Tongue (tissue), 3 donors: ENCODE measurements at places on chromosomes 2 and 18.

DNA sequence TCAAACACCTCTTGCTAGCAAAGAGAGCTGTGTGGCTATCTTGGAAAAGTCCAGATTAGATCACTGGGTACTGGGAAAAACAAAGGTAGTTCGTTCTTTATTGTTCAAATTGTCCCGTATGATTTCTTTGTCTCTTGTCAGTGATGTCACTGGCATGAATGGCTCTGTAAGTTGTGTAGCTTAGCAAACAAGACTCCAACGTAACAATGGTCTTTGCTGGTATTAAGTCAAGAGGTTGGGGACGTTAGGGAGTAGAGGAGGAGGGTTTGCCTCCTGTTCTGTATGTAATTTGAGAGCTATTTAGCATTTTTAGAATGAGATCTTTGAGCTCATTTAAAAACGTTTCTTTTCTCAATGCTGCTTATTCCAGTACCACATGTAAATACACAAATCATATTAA, 216.5 kb upstream of the SP5 start:
- no peak for DNase-seq

DNA sequence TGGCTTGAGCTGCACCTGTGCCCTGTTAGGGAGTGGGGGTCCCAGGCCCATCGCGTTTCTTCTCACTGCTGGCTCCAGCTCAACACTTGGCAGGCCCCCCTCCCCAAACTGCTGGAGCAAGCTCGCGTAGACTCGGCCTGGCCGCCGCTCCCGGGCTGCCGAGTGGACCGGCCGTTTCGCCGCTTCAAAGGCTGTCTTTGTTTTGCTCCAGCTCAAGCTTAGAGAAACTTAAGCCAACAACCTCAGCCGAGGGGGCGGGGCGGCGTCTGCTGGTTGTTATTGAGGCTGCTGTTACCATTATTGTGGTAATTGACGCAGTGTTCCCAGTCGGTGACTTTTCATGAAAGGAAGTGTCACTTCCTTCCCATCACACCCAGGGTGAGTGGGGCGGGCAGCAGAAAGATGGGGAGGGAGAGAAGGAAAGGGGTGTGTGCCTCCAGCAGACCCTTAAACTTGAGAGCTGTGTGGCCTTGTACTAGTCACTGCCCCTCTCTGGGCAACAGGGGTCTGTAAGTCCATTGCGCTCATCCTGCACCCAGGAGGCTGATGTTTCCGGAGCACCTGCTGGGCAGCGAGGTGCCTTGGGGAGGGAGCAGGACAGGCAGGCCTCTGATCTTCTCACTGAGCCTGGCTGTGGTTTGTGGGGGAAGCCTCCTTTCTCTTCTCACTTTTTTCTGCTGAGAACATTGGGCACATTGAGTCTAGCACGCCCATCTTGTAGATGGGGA, 2.1 kb downstream of the ARID5A start:
- peak; percentile 65 for DNase-seq

DNA sequence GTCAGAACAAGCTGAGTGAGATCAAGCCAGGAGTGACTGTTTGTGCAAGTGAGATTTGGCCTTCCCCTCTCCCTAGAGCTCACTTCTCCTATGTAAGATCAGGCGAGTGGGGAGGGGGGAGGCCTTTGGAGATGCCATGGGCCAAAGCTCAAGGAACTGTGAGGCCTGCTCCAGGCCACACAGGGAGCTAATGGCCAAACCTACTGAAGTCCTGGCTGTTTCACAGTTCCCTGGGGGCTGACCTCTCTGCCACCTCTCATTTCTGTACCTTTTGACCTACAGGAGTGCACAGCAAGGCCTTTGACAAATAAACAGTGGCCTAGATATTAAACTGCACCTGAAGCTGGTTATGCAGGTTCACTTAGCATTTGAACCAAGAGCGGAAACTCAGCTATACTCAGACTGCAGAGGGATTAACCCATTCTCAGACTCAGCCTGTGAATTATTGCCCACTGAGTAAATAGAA, 235.0 kb upstream of the NT5C1B start:
- no peak for DNase-seq

GRCh38 chr18:52596748-52597435, 256.9 kb downstream of the DCC start:
- no peak for DNase-seq

- DNase-seq = peak; percentile 6
Measured at GRCh38 chr2:41194230-41194629, 742.3 kb upstream of the SLC8A1 start.

GRCh38 chr2:1847846-1848598, 103.7 kb upstream of the PXDN start:
- no peak for DNase-seq

DNA sequence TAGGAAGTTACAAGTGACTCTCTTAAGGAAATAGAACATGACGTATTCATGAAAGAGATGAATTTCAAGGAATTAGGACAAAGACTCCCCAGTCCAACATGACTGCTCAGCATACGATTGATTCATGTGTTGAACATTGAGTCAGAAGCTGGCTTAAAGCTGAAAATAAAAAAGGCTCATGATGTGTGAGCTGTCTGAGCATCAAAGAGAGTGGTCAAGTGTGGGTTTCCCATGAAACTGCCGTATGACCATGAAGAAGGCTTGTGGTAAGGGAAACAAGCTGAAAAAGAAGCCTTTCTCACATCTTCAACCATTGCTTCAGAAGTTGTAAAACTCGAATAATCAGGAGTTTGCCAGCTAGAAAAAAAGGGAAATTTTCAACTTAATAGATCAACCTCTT, 201.9 kb upstream of the APCDD1 start:
- DNase-seq = no peak

DNA sequence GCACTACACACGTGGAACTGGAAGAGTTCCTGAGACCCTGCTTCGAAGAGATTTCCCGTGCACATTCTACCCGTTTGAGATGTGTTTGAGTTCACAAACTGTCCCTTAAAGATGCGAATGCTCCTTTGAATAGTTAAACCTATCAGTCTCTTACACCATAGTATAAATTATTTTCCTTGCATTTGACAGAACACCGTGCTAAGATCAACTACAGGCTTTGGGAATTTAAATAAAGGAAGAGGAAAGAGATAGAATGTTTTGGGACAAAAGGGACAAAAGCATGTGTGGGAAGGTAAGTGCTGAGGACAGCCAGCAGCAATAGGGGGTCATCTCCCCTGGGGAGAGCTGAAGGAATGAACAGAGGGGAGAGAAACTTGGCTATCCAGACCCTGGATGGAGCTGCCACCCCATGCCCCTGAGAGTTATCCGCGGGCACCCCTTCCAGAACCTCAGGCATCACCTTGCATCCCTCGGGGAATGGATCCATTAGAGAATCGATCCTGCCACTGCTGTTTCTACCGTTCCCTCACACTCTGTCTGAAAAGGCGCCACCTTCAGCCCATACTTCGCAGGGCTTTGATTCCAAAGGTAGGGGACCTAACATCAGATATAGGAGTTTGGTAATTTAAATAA, 888 bp upstream of the ADCY3 start:
- DNase-seq = no peak

DNA sequence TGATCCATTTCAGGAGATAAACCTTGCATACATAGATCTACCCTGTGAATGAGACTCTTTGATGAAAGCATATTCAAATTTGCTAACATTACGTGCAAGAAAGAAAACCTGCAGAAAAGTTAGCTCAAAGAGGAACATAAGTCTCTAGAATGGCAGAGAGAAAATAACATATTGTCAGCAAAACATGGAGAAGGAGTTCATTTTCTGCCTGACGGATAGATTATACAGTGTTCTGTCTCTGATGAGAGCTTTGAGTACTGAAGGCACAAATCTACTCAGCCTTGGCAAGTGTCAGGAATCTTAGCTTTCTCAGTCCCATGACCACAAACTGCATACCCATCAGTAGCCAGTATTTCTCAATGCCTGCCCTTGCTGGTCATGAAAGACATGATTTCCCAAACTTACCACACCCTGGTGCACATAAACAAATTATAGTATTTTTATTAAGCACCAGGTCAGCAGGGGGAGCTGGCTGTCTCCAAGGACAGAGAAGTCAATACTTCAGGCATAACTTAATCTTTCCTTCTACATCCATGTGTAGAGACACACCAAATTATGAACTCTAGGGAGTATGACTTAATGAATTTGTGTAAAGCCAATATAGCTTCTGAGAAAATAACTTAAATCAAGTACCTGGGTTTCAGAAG, 401.2 kb upstream of the SOX11 start:
- DNase-seq = peak; percentile 24

GRCh38 chr2:66536997-66537396, 102.1 kb downstream of the MEIS1 start:
- DNase-seq = no peak

GRCh38 chr2:202545523-202545922, 89.2 kb upstream of the FAM117B start:
- no peak for DNase-seq

- DNase-seq = no peak
Measured at GRCh38 chr2:118696786-118697465, 150.5 kb downstream of the EN1 start.

DNA sequence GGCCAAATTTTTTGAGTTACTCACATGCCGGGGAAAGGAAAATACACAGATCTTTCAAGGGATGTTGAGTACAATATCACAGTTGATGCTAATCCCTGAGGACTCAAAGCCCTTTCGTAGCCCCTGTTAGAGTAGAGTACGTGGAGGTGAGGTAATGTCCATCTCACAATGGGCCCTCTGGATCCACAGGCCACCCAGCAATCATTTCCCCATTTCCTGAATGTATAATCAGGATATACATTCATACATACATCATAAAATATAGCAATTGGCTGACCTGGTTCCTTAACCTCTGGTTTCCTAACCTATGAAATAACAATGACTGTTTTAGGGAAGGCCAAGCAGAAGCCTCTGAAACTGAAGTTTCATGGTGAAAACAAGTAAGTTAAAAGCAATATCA, 10.2 kb upstream of the SP100 start:
- DNase-seq = no peak

- peak; percentile 38 for DNase-seq
Measured at GRCh38 chr18:60197671-60198462, 174.7 kb downstream of the MC4R start.

DNA sequence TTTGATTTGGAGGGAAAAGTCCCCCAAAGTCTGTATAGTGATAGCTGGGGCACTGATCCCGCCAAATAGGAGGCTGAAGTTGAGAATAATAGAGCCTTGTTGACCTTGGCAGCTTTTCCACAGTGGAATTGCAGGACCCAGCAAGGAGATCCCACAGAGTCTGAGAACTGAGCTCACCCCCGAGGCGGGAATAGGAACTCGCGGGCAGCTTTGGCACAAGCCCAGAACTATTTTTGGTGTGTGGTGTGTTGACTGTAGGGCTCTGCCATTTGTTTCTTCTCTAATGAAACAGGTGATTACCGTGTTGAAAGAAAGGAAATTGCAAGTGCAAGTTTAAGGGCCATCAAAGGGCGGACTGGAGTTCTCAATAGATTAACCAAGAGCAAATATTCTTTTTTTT, 34.0 kb downstream of the SH3RF3 start:
- DNase-seq = peak; percentile 85

GRCh38 chr18:24726727-24727492, 266.5 kb downstream of the HRH4 start:
- DNase-seq = peak; percentile 95

GRCh38 chr2:69335311-69335710, 51.7 kb downstream of the GFPT1 start:
- peak; percentile 31 for DNase-seq

DNA sequence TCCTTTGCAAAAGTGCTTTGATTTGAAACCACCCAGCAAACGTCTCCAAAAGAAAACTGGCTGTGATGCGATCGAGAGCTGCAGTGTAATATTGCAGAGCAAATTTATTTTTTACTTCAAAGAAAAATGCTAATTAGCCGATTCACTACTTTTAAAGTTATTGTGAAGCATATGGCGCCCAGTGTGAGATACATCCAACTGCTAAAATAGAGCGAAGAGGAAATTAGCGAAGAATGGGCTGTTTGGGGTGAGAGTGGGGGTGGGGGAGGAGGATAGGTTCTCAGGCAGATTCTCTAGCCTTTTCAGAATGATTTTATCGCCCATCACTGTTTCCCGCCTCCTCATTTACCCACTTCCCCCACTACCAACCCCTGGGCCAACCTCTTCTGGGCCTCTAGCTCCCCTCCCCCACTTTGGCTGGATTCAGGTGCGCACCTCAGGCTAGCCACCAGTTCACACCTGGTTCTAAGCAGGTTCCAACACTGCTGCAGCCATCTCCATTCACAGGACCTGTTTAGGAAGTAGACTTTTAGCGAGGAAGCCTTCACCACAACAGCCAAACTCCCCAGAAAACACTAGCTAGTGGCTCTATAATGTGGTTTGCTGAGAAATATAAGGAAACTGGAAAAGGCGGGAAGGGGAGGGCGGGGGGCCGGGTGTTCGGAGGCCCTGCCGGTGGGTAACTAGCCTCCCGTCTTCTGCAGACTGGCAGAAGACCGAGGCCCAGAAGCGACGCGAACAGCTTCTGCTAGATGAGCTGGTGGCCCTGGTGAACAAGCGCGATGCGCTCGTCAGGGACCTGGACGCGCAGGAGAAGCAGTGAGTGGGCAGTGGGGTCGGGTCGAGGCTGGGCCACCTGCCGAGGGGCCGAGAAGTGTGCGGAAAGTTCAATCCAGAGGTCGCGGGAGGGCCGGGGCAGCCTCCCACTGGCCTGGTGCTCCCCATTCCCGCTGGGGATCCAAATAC, 6.0 kb upstream of the OTX1 start:
- DNase-seq = no peak

DNA sequence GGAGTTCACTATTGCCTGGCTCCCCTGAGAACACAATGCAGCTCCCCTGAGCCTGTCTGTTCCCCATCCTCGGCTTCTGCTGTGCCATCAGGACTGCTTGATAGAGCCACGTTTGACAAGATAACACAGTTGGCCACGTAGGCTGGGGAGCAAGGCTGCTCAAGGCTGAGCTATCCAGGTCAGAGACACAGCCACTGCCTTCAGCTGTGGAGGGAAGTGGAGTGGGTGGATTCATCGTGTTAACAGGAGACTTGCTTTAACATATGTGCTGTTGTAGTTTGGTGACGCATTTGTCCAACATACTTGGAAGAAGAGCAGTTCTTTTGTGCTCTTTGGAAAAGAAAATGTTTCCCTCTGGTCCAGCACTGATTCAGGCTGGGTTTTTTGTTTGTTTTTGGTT, 68.8 kb downstream of the WDSUB1 start:
- DNase-seq = no peak

DNA sequence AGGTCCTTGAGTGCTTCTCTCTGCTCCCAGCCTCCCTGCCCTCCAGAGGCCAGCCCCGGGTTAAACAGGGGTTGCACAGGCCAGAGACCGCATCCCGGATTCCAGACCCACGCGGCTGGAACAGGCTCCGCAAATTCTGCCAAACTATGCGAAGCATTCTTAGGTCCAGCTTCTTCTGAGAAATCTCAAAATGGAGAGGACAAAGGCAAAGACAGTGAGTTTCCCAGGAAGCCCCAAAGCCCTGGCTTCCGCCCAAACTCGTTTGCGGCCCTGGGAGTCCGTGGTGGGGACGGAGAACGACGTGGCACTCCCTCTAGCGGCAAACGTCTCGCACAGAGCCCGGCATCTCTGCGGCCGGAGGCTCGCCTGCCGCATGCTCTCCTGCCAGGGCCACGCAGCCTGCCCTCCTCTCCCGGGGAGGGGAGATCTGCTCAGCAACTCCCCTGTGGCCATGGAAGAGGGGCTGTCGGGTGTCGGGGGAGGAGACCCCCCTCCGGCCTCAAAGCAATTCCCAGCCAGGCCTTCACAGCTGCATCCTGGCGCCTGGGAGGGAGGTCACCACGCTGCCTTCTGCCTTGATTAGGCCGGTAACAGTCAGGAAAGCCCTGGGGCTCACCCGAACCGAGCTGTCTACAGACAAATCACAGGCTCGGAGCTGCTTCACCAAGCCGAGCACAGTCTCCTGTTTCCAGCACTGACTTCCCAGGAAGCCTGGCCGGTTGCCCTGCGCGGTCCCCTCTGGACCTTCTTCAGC, 33.4 kb upstream of the KLHL29 start:
- peak; percentile 96 for DNase-seq
